ENCODE measurements at places on chromosomes 4 and X.
A peak's percentile ranks its signal among the peaks of the same experiment; 100 is the strongest.

GRCh38 chrX:79270401-79270800 is 96.7 kb downstream of the ITM2A start:
- DNase-seq, result no peak
- no peaks in the 10 kb centered on the region for H3K4me1 ChIP-seq

DNA sequence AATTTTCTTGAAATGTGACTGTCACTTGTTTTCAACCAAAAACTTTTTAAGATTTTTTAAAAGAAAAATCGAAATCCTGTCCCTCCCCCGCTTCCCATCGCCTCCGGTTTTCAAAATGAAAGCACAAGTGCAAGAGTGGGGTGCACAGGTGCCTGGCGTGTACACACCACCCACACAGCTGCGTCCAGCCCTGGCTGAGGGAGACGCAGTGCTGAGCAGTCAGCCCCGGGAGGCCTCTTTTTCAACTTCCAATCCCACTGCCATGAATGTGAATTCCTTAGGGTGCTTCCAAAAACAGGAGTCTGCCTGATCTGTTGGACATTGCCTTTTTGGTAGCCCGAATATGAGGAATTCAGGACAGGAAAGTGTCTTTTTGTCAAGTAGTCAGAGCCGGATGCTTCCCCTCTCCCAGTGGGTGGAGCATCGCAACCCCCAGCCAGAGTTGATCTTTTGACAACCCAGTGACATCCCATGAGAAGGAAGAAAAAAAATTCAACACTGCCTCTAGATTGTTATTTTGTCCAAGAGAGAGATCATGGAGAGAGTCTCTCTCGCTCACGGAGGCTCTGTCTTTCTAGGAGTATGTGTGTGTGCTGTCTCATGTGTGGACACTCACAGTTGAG is 8.9 kb downstream of the PRRG3 start:
- H3K4me3 ChIP-seq, result no peak overlapping the region
- no peaks in the 10 kb centered on the region for H3K4me1 ChIP-seq
- no peak overlapping the region for H3K27ac ChIP-seq

DNA sequence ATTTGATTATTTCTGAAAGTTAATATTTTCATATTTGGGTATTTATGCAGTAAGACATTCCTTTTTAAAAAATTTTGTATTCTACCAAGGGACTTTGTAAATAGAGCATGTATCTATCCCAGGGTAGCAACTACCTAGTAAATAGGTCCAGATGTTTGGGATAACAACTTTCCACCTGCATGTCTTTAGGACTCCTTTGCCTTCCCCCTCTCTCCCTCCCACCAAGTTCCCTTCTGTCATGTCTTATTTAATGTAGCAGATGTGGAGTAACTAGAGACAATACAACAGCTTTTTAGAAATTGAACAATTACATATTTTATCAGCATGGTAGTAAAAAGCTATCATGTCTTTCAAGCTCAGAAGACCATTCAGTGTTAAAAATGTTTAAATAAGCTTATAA is 821.0 kb downstream of the C4orf33 start:
- no peaks in the 10 kb centered on the region for H3K36me3 ChIP-seq
- H3K27me3 ChIP-seq, result no peaks in the 10 kb centered on the region
- H3K27ac ChIP-seq, result no peak overlapping the region
- H3K4me1 ChIP-seq, result no peaks in the 10 kb centered on the region

GRCh38 chrX:40109288-40110008 is 11.7 kb upstream of the BCOR start:
- H3K4me3 ChIP-seq, result peak overlapping the region; percentile 62
- no peaks in the 10 kb centered on the region for H3K36me3 ChIP-seq
- DNase-seq, result no peak
- no peaks in the 10 kb centered on the region for H3K27me3 ChIP-seq
- peak overlapping the region; percentile 85 for H3K27ac ChIP-seq
- peaks cover 20% of the 10 kb centered on the region for H3K4me1 ChIP-seq

GRCh38 chrX:33285550-33285949 is 74.2 kb upstream of the DMD start:
- no peak overlapping the region for H3K27ac ChIP-seq
- no peak for DNase-seq
- no peaks in the 10 kb centered on the region for H3K27me3 ChIP-seq
- no peaks in the 10 kb centered on the region for H3K36me3 ChIP-seq

DNA sequence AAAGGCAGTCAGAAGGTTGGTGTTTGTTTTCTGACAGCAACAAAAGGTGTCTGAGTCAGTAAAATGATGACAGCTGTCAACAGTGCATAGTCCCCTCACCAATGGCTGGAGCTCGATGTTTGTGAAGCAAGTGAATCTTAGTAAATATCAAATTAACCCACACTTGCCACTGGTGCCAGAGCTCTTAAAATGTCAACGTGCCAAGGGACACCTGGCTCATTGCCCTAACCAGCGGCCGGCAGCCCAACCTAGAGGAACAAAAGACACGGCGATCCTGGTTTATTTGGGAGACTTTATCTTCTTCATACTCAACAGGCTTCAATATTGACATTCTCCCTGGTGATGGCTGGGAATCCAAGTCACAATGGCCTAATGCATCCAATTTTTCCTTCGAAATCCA is 143.4 kb downstream of the CPEB2 start:
- H3K27me3 ChIP-seq, result no peaks in the 10 kb centered on the region
- no peaks in the 10 kb centered on the region for H3K36me3 ChIP-seq
- no peak for DNase-seq
- peaks cover 11% of the 10 kb centered on the region for H3K4me1 ChIP-seq
- no peak overlapping the region for H3K27ac ChIP-seq

- no peaks in the 10 kb centered on the region for H3K27me3 ChIP-seq
- H3K36me3 ChIP-seq, result no peaks in the 10 kb centered on the region
- H3K4me3 ChIP-seq, result no peak overlapping the region
- no peak for DNase-seq
- H3K27ac ChIP-seq, result no peak overlapping the region
These were observed 40.1 kb downstream of the LDB2 start for GRCh38 chr4:16858275-16858752.

DNA sequence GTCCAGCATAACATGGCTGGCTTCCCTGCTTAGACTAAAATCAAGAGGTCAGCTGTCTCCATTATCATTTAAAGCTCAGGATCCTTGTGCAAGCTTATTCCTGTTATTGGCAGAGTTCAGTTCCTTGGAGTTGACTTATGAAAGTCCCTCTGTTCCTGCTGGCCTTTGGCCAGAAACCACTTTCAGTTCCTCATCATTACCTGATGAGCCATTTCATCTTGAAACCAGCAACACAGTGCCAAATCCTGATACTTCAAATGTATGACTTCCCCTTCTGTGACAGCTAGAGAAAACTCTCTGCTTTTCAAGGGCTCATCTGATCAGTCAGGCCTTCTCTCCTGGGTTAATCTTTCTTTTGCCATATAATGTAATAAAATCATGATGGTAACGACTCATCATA is 110.6 kb upstream of the FSTL5 start:
- H3K4me3 ChIP-seq, result no peak overlapping the region
- no peaks in the 10 kb centered on the region for H3K4me1 ChIP-seq
- H3K27ac ChIP-seq, result no peak overlapping the region
- no peak for DNase-seq

DNA sequence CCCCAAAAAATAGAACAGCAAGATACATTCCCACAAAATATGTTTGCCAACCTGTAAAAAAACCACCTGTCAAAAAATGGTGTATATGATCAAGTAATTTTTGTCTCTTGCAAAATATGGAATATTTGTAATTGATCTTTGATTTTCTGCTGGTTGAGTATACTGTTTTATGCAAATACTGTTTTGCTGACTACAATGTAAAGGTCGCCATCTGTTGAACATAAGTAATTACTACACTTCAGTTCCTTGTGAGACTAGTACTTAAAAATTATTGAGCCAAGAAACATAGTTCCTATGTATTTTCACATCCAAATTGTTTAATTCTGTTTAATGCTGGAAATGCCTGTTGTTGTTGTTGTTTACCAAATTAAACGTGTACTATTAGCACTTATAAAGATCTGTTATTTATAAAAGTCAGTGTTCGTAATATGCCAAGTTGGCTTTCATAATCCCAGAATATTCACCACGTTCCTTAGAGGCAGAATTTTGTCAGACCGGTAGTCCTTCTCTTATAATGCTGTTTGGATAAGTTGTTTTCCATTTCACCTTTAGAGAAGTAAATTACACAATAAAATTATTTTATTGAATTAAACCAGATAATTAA is 144.2 kb downstream of the PDLIM5 start:
- no peak for DNase-seq
- H3K36me3 ChIP-seq, result peaks cover 8% of the 10 kb centered on the region
- no peaks in the 10 kb centered on the region for H3K27me3 ChIP-seq
- H3K4me1 ChIP-seq, result no peaks in the 10 kb centered on the region
- no peak overlapping the region for H3K27ac ChIP-seq
- H3K4me3 ChIP-seq, result no peak overlapping the region

- no peaks in the 10 kb centered on the region for H3K27me3 ChIP-seq
- H3K4me1 ChIP-seq, result no peaks in the 10 kb centered on the region
- H3K27ac ChIP-seq, result no peak overlapping the region
These were observed 220.0 kb downstream of the PCDH18 start for GRCh38 chr4:137312257-137312656.

GRCh38 chrX:56751071-56751470 is 22.0 kb downstream of the NBDY start:
- no peak for DNase-seq
- H3K27ac ChIP-seq, result no peak overlapping the region

- DNase-seq, result no peak
- H3K27ac ChIP-seq, result peak overlapping the region; percentile 85
- H3K4me1 ChIP-seq, result peaks cover 7% of the 10 kb centered on the region
- peak overlapping the region; percentile 64 for H3K4me3 ChIP-seq
- no peaks in the 10 kb centered on the region for H3K36me3 ChIP-seq
These were observed 39.9 kb downstream of the FAM149A start for GRCh38 chr4:186144198-186144945.
